ENCODE measurements at places on chromosomes 3 and 15. TPM values are rescaled to one million over a fixed set of nuclear protein-coding genes. Genes with fewer than 3 reads are reported as not detected.

The GTF2A2 gene
- 107 TPM for total RNA-seq

The C3orf85 gene
- not detected for total RNA-seq

The GPR156 gene
- total RNA-seq, result 0.41 TPM

The PPP1R14D gene
- total RNA-seq, result 1.5 TPM

The IL17RC gene
- 13.4 TPM for total RNA-seq

The CADM2 gene
- 5.8 TPM for total RNA-seq

The LPP gene
- total RNA-seq, result 131 TPM

The UCN2 gene
- 1.2 TPM for total RNA-seq

The EOMES gene
- total RNA-seq, result not detected

The HHLA2 gene
- total RNA-seq, result not detected

The APBA2 gene
- total RNA-seq, result 41.0 TPM

The ZNF620 gene
- 26.2 TPM for total RNA-seq

The GOLGA8S gene
- 0.81 TPM for total RNA-seq

The CCR1 gene
- total RNA-seq, result 0.11 TPM

The NANOGP8 gene
- total RNA-seq, result 0.36 TPM

The PCBP4 gene
- 160 TPM for total RNA-seq

The ASB14 gene
- total RNA-seq, result not detected

The CPNE9 gene
- total RNA-seq, result 0.69 TPM

The PIF1 gene
- 18.9 TPM for total RNA-seq

The GPR87 gene
- not detected for total RNA-seq

The TUSC7 gene
- total RNA-seq, result not detected

The GPR160 gene
- total RNA-seq, result 33.7 TPM

The OR5K3 gene
- not detected for total RNA-seq

The CACNA2D2 gene
- total RNA-seq, result 6.9 TPM

The BBS4 gene
- 33.8 TPM for total RNA-seq

The PARP15 gene
- 0.55 TPM for total RNA-seq

The SYNPR gene
- 13.3 TPM for total RNA-seq

The EPB42 gene
- not detected for total RNA-seq

The CLDN18 gene
- 19.5 TPM for total RNA-seq

The KBTBD13 gene
- not detected for total RNA-seq

The DCP1A gene
- total RNA-seq, result 38.3 TPM

The SLC9A9 gene
- total RNA-seq, result 0.17 TPM

The ROPN1 gene
- total RNA-seq, result not detected

The EPHA3 gene
- total RNA-seq, result 0.17 TPM

The CSPG4 gene
- total RNA-seq, result 0.41 TPM

The TTC23 gene
- total RNA-seq, result 23.0 TPM

The PLA2G4F gene
- total RNA-seq, result 0.60 TPM

The GATM gene
- 64.1 TPM for total RNA-seq

The SLC9C1 gene
- 1.5 TPM for total RNA-seq

The GOLGA6D gene
- 0.13 TPM for total RNA-seq

The EXOG gene
- 16.5 TPM for total RNA-seq

The LDHAL6B gene
- total RNA-seq, result not detected
